ENCODE measurements at places on chromosomes 5 and 9. TPM values are rescaled to one million over a fixed set of nuclear protein-coding genes. Genes with fewer than 3 reads are reported as not detected.

GRCh38 chr9:110755179-110755578 lies 86.6 kb downstream of the MUSK start:
- H3K27ac ChIP-seq = no peak overlapping the region
- peaks cover 2% of the 10 kb centered on the region for H3K36me3 ChIP-seq
- no peak for DNase-seq
- H3K4me1 ChIP-seq = no peaks in the 10 kb centered on the region

DNA sequence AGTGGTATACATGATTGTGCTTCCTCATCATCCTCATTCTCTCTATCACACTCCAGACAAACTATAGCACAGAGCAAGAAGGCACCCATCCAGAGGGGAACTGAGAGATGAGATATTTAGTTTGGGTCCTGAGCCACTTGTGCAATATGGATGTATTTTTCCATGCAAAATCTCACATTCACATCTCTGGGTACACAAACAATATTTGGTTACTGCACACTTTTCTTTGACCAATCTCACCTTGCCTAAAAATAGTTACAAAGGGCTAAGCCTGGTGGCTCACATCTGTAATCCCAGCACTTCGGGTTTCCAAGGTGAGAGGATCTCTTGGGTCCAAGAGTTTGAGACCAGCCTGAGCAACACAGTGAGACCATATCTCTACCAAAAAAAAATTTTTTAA lies 120.3 kb downstream of the SIL1 start:
- H3K4me1 ChIP-seq = no peaks in the 10 kb centered on the region
- H3K27ac ChIP-seq = no peak overlapping the region
- no peak overlapping the region for H3K4me3 ChIP-seq

- H3K36me3 ChIP-seq = no peaks in the 10 kb centered on the region
- no peak overlapping the region for H3K4me3 ChIP-seq
- no peak for DNase-seq
Measured at GRCh38 chr5:9653811-9654210, 23.7 kb upstream of the TAS2R1 start.

DNA sequence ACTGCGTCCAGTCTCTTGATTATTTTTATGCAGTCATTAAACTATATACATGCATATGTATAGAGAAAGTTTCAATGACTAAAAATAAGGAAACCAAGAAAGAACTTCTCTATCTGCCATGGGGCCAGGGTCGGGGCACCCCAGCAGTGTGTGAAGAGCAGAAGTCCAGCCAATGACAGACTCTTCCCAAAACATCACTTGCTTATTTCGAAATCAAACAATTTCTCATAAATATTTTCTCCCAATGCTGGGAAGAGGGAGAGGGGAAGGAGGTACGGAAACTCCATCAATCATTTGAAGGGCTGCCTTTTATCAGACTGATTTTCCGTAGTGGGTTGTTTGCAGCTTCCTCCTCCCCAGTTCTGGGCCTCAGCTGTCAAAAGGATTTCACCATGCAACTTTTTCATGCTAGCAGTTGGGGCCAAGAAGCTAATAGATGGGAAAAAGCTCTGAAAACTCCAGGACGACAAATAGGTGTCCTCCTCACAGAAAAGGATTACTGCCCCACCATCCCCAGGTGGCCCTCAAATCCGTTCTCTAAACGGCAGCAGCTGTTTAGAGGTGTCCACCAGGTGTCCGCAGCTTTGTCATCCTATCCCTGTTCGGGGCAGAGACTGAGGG lies 617 bp upstream of the FPGS start:
- H3K4me3 ChIP-seq = peak overlapping the region; percentile 77
- peaks cover 3% of the 10 kb centered on the region for H3K4me1 ChIP-seq
- H3K36me3 ChIP-seq = peaks cover 12% of the 10 kb centered on the region

GRCh38 chr9:695252-695651 lies 146.2 kb upstream of the DMRT1 start:
- peaks cover 6% of the 10 kb centered on the region for H3K4me1 ChIP-seq
- no peaks in the 10 kb centered on the region for H3K27me3 ChIP-seq
- DNase-seq = no peak
- H3K27ac ChIP-seq = no peak overlapping the region
- H3K4me3 ChIP-seq = no peak overlapping the region
- no peaks in the 10 kb centered on the region for H3K36me3 ChIP-seq

- H3K27ac ChIP-seq = no peak overlapping the region
- no peaks in the 10 kb centered on the region for H3K27me3 ChIP-seq
- H3K4me1 ChIP-seq = no peaks in the 10 kb centered on the region
- peaks cover 2% of the 10 kb centered on the region for H3K36me3 ChIP-seq
Measured at GRCh38 chr9:133944746-133945135, 47.4 kb downstream of the VAV2 start.

GRCh38 chr9:71643330-71643729 lies 125.0 kb downstream of the CEMIP2 start:
- H3K27ac ChIP-seq = no peak overlapping the region
- no peaks in the 10 kb centered on the region for H3K36me3 ChIP-seq
- H3K4me1 ChIP-seq = peaks cover 3% of the 10 kb centered on the region
- H3K4me3 ChIP-seq = no peak overlapping the region

- DNase-seq = no peak
- H3K36me3 ChIP-seq = no peaks in the 10 kb centered on the region
- no peaks in the 10 kb centered on the region for H3K4me1 ChIP-seq
- H3K27me3 ChIP-seq = no peaks in the 10 kb centered on the region
Measured at GRCh38 chr5:173705512-173706044, 89.1 kb upstream of the BOD1 start.

GRCh38 chr9:69181908-69182353 lies 7.9 kb downstream of the TJP2 start:
- H3K27ac ChIP-seq = no peak overlapping the region
- peaks cover 1% of the 10 kb centered on the region for H3K4me1 ChIP-seq
- H3K36me3 ChIP-seq = peaks cover 23% of the 10 kb centered on the region

DNA sequence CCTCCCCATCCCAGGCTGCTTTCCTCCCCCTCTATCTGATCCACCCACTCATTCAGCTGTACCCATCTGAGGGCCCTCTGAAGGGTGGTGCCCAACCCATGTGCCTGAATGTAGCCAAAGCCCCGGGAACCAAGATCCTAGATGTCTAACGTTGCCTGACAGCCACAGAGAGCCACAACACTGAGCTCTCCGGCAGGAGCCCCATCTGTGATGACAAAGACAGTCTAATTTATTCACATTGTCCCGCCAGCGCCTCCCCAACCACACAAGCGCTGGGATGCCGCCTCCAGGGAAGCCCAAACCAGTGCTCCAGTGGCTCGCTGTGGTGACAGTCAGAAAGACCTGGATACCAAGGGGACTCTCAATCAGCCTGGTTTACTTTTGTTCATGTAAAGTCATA lies 8.4 kb downstream of the IGFBPL1 start:
- H3K36me3 ChIP-seq = peaks cover 8% of the 10 kb centered on the region
- H3K27ac ChIP-seq = no peak overlapping the region
- H3K27me3 ChIP-seq = no peaks in the 10 kb centered on the region
- H3K4me1 ChIP-seq = no peaks in the 10 kb centered on the region
- DNase-seq = no peak

- no peak overlapping the region for H3K27ac ChIP-seq
- H3K27me3 ChIP-seq = no peaks in the 10 kb centered on the region
- no peak overlapping the region for H3K4me3 ChIP-seq
- DNase-seq = no peak
Measured at GRCh38 chr9:6639622-6640021, 5.9 kb downstream of the GLDC start.

DNA sequence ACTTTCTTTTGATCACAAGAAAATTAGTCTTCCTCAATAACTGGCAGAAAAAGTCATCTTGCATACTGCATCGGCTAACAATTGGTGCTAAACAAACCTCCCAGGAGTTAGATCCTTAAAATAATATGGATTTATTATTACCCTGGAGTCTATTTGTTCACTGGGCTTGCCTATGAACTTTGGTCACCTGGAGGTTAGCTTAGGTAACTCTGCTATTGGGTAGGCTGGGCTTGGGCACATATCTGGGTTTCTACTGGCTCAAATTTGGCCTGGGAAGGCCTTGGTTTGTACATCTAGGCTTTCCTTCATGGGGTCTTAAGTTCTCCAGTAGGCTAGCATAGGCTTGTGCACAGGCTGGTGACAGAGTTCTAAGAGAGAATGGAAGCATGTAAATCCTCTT lies 279.9 kb downstream of the RASEF start:
- no peaks in the 10 kb centered on the region for H3K4me1 ChIP-seq
- no peak overlapping the region for H3K27ac ChIP-seq
- DNase-seq = no peak
- no peaks in the 10 kb centered on the region for H3K27me3 ChIP-seq
- no peak overlapping the region for H3K4me3 ChIP-seq

- no peak overlapping the region for H3K4me3 ChIP-seq
- no peaks in the 10 kb centered on the region for H3K4me1 ChIP-seq
- no peak overlapping the region for H3K27ac ChIP-seq
- H3K27me3 ChIP-seq = no peaks in the 10 kb centered on the region
Measured at GRCh38 chr9:97638666-97639065, 5.0 kb downstream of the NCBP1 start.

Gene FRMD3
- total RNA-seq = 0.55 TPM

Gene C5orf46
- total RNA-seq = not detected

Gene WDR31
- 0.72 TPM for total RNA-seq

Gene CBY3
- 1.6 TPM for total RNA-seq

Gene HBEGF
- 2.4 TPM for total RNA-seq

Gene FOXI1
- total RNA-seq = not detected

Gene GLRA1
- total RNA-seq = not detected

Gene SURF6
- 55.1 TPM for total RNA-seq
